ENCODE measurements at places on chromosomes 11 and 22.

GRCh38 chr11:96191752-96192151 is 151.2 kb downstream of the MAML2 start:
- no peak for DNase-seq

- DNase-seq = no peak
Observed at GRCh38 chr11:103946793-103947545, 89.5 kb upstream of the DDI1 start.

GRCh38 chr11:36196411-36196998 is 92.7 kb downstream of the COMMD9 start:
- no peak for DNase-seq

DNA sequence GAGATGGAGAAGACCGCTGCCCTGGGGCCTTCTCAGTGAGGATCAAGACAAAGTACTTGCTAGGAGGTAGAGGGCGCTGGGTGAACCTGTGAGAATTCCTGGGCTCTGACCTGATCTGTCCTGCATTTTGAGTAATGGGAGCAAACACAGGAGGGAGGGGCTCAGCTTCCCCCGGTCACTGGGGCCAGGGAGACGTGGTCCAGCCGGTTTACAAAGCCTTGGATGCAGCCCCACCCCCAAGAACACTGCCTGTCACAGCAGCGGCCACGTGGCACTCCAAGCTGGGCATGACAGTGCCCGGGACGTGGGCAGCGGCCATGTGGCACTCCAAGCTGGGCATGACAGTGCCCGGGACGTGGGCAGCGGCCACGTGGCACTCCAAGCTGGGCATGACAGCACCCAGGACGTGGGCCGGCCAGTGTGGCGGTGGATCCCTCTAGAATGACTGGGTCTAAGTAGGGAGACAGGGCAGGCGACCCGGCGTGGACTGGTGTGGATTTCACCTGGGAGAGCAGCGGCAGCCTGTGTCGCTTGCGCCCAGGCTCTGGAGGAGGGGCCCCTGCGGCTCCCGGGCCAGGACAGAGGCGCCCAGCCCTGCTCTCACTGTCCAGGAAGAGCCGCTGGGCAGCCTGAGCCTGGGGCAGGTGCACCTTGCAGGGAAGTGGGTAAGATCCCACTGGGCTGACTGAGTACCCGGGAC is 2.5 kb upstream of the TTLL8 start:
- DNase-seq = no peak

GRCh38 chr11:77602381-77603088 is 12.8 kb downstream of the AQP11 start:
- DNase-seq = no peak

DNA sequence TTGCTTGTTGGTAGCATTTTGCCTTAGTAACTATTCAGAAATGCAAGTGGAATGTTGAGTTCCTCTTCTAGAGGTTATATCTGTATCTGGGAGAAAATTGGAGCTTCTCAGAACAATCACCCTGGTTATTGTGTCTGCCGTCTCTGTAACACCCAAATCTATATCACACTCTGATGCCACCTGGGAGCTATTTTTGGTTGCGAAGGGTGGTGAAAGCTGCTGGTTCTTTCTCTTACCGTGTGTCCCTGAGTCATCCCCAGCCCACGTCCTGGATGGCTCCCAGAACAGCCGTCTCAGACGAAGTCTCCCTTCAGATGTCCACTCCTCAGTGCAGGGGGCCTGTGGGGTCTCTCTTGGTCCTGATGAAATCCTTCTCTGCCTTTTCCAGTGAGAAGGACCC is 83.5 kb downstream of the C22orf31 start:
- DNase-seq = no peak

GRCh38 chr11:44627911-44628729 is 62.7 kb downstream of the CD82 start:
- DNase-seq = no peak

GRCh38 chr11:27237643-27238042 is 125.4 kb downstream of the CCDC34 start:
- DNase-seq = no peak

- no peak for DNase-seq
Observed at GRCh38 chr11:110450246-110450645, 20.5 kb downstream of the FDX1 start.

DNA sequence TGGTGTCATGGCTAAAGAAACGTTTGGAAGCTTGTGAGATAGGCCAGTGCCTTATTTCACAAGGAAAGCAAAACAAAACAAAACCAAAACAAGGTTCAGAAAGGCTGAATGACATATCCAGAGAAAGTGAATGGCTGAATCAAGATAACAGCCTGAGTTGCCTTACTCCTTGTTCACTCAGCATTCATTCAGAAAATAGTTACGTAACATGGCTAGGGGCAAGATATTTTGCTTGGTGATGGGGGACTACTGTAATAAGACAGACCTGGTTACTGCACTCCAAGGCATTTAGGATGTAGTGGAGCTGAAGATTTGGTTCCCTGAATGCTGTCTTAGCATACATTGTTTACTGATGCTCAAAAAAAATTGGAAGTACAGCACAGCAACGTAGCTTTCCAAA is 47.7 kb downstream of the C11orf91 start:
- no peak for DNase-seq

- DNase-seq = no peak
Observed at GRCh38 chr11:87213444-87213843, 175.7 kb downstream of the TMEM135 start.

GRCh38 chr11:113628912-113629311 is 77.2 kb downstream of the TMPRSS5 start:
- DNase-seq = no peak

- DNase-seq = no peak
Observed at GRCh38 chr11:106442032-106442431, 364.6 kb downstream of the AASDHPPT start.

DNA sequence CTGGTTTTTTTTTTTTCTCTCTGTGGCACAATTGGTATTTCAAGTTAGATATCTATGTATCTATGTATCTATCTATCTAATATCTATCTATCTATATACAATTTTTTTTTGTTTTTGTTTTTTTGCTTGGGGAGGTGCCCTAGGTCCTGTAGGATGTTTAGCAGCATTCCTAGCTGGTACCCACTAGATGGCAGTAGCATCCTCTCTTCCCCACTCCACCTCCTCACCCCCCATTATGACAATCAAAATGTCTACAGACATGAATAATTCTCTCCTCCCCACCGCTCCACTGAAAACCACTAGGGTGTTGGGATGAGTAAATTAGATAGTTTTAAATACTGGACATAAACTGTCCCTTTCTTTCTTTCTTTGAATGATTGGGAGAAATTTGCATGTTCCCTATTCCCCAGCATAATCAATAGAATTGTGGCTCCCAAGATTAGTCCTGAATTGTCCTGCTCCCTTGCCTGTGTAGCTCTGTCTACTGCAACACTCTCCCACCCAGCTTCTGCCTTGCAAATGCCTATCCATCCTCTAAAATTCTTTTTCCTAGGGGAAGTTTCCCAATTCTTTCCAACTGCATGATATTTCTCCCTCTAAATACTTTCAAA is 1152.4 kb downstream of the LRRC4C start:
- no peak for DNase-seq

DNA sequence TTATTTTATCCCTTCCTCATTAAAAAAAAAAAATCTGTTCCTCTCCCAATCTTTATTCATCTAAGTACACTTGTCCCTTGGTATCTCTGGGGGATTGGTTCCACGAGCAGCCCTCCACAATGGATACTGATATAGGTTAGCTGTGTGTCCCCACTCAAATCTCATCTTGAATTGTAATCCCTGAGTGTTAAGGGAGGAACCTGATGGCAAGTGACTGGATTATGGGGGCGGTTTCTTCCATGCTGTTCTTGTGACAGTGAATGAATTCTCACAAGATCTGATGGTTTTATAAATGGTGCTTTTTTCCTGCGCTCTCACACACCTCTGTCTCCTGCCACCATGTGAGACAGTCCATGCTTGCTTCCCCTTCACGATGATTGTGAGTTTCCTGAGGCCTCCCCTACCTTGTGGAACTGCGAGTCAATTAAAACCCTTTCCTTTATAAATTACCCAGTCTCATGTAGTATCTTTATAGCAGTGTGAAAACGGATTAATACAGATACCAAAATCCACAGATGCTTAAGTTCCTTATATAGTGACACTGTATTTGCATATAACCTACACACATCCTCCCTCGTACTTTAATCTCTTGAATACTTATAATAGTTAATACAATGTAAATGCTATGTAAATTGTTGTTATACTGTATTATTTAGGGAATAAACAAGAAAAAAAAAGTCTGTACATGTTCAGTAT is 62.0 kb downstream of the PACS1 start:
- DNase-seq = no peak

DNA sequence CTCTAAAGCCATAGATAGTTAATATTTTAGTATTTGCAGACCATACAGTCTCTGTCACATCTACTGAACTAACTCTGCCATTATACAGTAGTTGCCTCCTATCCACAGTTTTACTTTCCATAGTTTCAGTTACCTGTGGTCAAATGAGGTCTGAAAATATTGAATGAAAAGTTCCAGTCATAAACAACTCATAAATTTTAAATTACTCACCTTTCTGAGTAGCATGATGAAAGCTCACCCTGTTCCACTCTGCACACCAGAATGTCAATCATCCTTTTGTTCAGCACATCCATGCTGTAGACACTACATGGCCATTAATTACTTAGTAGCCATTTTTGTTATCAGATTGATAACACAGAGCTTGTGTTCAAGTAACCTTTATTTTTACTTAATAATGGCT is 51.7 kb upstream of the ME3 start:
- DNase-seq = no peak

DNA sequence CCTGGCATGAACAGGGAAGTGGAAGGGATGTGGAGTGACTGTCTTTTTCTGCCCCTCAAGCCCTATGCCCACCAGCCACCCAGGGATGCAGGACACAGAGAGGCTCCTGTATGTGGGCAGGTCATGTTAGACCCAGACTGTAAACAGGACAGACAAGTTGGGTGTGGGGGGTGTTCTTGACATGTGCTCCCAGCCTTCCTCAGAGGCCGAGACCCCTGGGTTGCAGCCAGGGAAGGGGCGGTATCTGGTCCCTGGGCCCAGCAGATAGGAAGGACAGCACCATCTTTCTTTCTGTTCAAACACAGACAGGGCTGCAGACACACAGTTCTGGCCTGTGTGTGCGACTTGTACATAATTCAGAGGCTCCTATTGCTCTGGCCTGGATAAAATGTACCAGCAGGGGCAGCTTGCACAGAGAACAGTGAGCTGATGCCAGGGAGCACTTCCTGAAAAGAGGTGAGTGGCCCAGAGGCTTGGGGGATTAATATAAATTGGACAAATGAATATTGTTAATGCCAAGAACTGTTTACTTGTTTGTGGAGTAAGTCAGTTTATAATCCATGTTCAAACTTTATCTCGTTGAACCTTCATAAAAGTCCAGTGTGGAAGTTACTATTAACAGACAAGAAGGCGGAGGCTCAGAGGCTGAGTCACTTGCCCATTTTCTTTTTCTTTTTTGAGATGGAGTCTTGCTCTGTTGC is 16.6 kb downstream of the GDPD5 start:
- DNase-seq = no peak

GRCh38 chr11:79708319-79708932 is 267.6 kb upstream of the TENM4 start:
- DNase-seq = no peak

GRCh38 chr11:72816404-72816990 is 2.3 kb downstream of the ATG16L2 start:
- no peak for DNase-seq

GRCh38 chr22:48251629-48252028 is 1489.2 kb downstream of the TBC1D22A start:
- DNase-seq = no peak

DNA sequence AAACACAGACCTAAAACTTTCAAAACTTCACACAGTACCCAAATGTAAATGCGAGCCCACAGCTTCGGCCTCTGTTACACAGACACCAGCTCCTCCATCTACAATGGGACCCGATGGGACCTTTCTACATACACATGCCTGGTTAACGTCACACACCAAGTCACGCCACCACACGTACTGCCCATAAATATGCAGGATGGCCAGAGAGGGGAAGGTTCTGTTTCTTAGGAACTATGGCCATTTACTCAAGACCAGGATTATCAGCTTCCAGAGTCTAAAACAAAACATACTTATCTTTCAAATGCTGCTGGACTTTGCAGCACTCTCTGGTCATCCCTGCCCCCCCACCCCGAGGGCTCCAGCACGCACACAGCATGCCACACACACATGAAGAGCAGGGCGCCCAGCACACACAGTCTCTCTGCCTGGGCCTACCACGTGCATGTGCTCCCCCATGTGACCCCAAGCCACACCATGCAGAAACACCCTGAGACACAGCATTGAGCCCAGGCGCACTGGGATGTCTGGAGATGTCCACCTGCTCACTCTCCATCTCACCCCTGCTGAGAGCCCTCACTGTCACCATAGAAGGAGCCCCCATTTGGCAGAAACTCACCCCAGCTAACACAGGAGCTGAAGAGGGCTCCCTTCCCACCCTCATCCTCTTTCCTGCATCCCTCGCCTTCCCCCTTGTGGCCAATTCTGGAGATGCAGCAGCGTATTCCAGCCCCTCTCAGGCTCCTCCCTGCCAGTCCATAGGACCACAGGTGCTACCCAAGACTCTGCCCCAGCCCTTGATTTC is 61.8 kb downstream of the SLC22A12 start:
- peak; percentile 69 for DNase-seq

- DNase-seq = no peak
Observed at GRCh38 chr22:41226723-41227655, 13.7 kb downstream of the CHADL start.

DNA sequence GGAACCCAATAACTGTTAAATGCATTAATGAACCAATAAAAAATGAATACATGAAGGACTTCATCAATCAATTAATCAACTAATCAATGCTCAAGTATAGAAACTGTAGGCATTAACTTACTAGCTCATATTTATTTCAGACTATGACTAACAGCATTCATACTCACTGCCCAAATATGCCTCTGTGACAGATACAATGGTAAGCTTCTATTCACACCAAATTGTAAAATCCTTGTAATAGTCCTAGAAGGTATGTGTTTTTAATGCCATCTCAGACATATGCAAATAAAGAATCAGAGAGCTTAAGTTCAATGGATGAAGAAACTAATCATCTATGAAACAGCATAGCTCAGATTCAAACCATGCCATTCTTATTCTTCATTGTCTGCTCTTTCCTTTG is 1253.6 kb upstream of the TENM4 start:
- no peak for DNase-seq

DNA sequence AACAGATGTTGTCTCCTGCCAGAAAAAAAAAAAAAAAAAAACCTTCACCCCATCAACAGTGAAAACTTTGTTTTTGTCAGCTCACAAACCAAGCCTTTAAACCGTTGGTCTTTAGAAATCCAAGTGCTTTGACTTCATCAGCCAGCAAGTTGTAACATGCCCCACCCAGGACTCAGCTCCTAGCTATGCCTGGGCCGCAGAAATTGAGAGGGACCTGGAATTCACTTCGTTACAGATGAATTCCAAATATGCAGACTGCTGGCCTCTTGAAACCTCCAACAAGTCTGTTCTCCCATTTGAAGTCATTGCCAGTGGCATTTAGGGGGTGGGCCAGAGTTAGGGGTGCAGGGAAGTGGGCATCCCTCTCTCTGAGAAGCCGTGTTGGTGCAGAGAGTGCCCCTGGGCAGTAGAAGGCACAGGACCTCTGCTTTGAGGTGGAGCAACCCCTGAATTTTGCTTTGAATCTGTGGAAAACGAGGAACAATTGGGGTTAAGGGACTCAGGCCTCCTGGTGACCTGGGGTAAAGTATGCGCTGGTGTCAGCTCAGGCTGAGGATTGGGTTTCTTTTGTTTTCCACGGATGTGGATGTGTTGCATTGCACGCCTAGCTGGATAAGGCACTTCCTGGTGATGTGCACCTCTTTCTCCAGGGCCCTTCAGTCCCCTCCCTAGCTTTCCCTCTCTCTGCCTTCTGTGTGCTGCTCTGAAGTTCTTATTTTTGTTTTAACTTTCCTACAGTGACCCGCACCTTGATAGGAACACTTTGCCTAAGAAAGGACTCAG is 109.5 kb downstream of the DBX1 start:
- DNase-seq = no peak

Measured in stimulated activated CD4-positive, alpha-beta T cell treated with anti-CD3 and anti-CD28 coated beads, Interleukin-1b, Interleukin-23, amount 100 ng/mL, for 24 hours (primary cell).